NCI-H146 (cell line): ENCODE measurements at places on chromosomes 2 and 18.

- DNase-seq: peak; percentile 78
Observed at GRCh38 chr18:50194631-50195532, at the start of gene MYO5B. Gene MYO5B, minus strand, starts transcription at chr18:50195147. Its CDS starts 354 bp downstream, at chr18:50194793.

DNA sequence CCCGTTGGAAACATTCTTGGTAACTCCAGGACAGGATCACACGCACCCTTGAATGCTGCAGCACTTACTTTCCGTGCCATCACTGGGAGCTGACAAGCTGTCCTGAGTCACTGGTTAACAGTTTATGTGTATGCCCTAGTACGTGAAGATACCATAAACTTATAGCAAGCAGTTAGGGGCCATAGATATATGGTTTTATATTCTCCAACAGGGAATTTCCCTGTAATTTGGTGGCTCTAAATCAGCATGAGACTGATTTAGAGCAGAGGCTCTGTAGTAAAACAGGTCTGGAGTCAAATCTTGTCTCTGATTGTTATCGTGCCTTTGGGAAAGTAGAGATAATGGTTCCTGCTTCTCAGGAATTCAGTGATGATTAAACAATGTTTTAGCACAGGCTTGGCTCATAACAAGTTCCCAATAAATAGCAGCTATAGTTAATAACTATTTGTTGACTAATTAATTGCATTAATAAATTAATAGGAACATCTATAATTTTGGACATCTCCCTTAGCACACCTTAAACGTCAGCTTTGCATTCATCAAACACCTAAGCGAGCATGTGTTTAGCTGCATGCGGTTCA, 215.2 kb downstream of the VAPA start:
- no peak for DNase-seq

DNA sequence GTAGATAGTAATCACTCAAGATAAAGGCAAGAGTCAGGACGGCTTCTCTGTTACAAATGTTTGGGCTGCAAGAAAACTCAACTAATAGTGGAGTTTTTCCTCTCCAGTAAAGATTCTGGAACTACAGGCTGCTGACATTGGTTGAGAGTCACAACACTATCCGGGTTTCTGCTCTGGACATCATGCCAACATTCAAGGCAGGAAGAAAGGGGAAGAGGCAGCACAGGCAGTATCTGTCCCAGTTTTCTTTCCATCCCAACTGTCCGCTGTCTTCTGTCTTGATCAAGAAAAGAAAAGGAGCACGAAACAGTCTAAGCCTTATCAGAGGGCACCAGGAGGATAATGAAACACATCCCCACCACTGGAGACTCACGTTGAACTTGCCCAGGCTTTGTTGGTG, 132.1 kb downstream of the MAIP1 start:
- DNase-seq: no peak

DNA sequence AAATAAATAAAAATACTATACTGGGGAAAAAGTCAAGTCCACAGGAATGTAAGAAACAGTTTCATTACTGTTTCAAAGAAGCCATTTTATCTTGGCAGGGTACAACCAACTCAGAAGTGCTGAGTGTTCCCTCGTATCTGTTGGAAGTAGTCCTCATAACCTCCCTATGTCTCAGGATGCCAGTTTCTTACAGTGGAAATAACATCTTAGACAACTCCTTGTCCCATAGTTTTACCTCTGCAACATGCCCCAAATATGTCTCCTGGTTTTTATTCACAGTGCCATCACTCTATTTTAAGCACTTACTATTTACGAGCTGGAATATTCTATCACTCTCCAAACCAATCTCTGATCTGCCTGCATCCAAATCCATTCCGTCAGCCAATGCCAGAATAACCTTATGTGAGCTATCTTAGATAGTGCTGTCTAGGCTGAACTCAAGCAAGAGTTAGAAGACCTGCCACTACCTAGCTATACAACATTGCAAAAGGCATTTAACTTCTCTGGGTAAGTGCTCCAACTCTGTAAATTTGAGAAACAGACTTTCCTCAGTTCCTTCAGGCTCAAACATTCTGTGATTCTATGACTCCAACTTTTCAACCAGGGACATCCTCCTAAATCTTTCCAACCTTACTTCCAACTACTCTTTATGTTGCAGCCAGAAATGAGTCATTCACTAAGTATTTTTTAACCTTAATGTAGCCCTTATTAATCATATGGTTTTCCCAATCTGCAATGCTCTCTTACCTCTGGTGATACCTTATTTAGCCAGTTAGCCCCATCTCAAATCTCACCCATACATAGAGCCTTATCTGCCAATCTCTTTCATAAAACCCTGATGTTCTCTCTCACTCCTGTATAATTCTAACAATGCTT, 66.7 kb downstream of the RTN4 start:
- no peak for DNase-seq

GRCh38 chr2:172734711-172735581, 699 bp upstream of the RAPGEF4 start:
- peak; percentile 58 for DNase-seq

GRCh38 chr2:235661952-235662351, 168.1 kb downstream of the AGAP1 start:
- no peak for DNase-seq

GRCh38 chr2:43714164-43714563, 37.9 kb upstream of the C1GALT1C1L start:
- no peak for DNase-seq

DNA sequence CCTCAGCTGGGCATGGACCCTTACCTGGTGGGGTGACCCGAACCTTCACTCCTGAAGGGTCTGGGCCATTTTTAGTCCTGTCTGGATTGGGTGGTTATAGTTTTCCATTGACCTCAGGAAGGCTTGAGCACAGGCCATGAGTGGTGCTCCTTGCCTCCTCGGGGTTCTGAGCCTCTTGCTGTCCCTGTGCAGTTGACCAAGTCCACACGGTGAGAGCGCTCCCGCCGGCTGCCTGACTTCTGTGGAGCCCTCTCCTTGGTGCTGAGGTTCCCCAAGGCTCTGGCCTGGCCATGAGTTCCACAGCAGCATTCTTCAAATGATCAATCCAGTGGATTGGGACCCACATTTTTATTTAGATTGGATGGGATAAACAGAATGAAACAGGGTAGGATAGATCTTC, 159.5 kb downstream of the SEPTIN10 start:
- DNase-seq: no peak

- DNase-seq: no peak
Observed at GRCh38 chr2:12412898-12413305, 303.8 kb upstream of the TRIB2 start.

DNA sequence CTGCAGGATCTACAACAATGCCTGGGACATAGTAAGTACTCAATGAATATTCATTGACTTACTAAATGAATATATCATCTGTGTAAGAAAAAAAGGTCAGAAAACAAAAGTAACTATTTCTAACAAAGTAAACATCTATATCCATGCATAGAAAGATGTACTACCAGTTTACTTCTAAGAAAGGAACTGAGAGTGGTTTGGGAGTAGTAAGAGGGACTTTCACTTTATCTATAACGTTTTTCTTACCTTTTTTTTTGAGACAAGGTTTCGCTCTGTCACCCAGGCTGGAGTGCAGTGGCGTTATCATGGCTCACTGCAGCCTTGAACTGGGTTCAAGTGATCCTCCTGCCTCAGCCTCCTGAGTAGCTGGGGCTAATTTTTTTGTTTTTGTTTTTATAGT, 25.7 kb downstream of the DHX57 start:
- DNase-seq: no peak

GRCh38 chr2:34949316-34949715, 1350.2 kb upstream of the FAM98A start:
- no peak for DNase-seq
